Fibroblast of pulmonary artery (primary cell): ENCODE measurements at places on chromosomes 1 and 21.

GRCh38 chr1:36859926-36860325 lies 174.4 kb downstream of the GRIK3 start:
- no peak for DNase-seq

DNA sequence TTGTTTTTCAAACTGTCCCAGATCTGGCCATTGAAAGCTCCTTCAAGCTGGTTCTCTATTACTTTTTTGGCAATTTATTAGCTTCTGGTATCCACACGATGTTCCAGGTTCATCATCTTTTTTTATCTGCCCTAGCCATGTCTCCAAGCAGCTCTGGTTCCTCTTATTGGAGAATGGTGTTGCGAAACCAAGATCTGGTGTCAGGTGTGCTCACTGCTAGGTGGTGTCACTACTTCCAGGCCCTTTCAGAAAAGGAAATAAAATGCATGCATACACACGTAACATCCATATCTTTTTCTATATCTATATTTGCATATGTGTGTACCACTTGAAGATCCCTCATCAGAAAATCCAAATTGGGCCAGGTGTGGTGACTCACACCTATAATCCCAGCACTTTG lies 53.3 kb downstream of the GATAD2B start:
- DNase-seq, result no peak

- DNase-seq, result peak; percentile 39
Measured at GRCh38 chr1:19762175-19762779, 37.4 kb downstream of the TMCO4 start.

GRCh38 chr1:228487336-228488124 lies at the start of gene RNF187:
TSS of gene RNF187 (plus strand) at chr1:228487382.
- peak; percentile 38 for DNase-seq

GRCh38 chr1:42179900-42180329 lies 15.4 kb upstream of the GUCA2A start:
- DNase-seq, result no peak

GRCh38 chr1:93729502-93729901 lies 47.9 kb upstream of the BCAR3 start:
- DNase-seq, result no peak

DNA sequence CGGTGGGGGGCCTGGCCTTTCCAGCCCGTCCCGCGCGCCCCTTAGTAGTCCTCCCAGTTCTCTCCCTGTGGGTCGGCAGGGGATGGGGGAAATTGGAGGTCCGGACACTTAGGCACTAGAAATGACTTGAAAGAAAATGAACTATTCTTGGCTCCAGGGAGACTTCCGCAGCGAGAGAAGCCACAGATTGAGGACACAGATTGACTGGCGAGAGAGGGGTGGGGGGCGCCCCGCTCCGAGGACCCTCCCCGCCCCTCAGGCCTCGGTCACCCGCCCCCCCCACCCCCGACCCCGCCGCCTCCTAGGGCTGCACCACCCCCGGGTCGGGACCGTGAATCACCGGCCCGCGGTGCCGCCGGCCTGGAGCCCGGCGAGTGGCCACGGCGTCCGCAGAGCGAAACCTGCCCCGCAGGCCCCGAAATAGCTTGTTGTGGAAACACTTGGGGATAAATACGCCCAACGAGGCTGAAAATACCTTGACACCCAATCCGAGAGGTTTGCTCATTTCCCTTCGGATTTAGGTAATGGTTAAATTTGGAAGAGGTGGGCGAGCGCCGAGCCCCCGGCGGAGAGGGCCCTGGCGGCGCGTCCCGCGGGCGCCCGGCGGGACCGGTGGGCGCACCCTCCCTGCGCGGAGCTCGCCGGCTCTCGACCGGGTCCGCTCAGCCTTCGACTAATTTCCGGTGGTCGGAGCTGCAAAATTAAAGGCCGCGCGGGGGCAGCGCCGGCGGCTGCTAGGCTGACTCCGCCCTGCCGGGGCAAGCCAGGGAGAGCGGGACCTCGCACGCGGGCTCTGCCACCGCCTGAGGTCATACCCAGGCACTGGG lies at the start of gene GFI1:
Gene GFI1, minus strand, starts transcription at position 675 of the 827 bp plus-strand sequence. CDS start 3,438 bp downstream, outside the sequence.
- DNase-seq, result peak; percentile 17

DNA sequence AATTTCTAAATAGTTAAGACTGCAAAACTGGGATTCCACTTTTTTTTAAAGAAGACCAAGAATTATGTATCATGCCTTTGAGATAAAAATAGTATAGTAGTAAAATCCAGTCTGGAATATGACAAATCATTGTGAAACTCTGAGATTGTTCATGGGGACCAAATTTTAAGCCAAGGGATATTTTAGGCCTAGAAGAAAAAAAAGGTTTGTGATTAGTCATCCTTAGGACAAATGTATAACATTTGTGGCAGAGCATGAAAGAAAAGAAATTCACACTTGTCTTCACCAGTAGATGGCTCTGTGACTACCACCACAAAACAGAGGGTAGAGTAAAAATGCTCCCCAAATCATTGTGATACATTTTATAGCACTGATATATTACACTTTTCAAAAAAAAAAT lies 226.1 kb downstream of the KCTD3 start:
- DNase-seq, result peak; percentile 62

- DNase-seq, result peak; percentile 57
Measured at GRCh38 chr21:42193131-42193671, 25.7 kb upstream of the ABCG1 start.

DNA sequence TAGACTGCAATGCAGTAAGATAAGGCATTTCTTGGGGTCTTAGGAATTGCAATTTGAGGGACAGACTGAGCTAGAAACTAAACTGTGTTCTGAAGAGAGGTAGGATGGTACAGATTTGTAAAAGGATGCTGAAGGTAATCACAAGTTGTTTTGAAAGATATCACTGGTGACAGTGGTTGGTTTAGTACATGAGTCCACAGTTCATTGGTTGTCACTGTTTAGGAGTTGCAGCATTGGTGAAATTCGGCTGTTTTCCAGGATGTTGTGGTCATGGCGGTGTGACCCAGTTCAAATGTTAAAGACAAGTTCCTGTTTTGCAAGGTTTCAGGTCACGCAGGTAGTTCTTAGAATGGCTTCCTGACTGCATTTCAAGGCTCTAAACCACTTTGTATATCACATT lies 292.8 kb upstream of the B3GALT2 start:
- no peak for DNase-seq

GRCh38 chr1:245707941-245708340 lies 553.2 kb downstream of the KIF26B start:
- DNase-seq, result no peak

GRCh38 chr1:3192361-3192760 lies 123.4 kb downstream of the PRDM16 start:
- no peak for DNase-seq

GRCh38 chr1:19365721-19366120 lies 53.6 kb downstream of the SLC66A1 start:
- no peak for DNase-seq
